ENCODE measurements at places on chromosomes 3 and 15.

- DNase-seq, result no peak
Measured at GRCh38 chr3:193730511-193730910, 137.5 kb downstream of the OPA1 start.

GRCh38 chr3:152079980-152080379, 188.7 kb upstream of the MBNL1 start:
- DNase-seq, result no peak

GRCh38 chr3:72434296-72434695, 413.9 kb downstream of the SHQ1 start:
- DNase-seq, result no peak

- no peak for DNase-seq
Measured at GRCh38 chr3:28308196-28308595, 40.3 kb upstream of the ZCWPW2 start.

DNA sequence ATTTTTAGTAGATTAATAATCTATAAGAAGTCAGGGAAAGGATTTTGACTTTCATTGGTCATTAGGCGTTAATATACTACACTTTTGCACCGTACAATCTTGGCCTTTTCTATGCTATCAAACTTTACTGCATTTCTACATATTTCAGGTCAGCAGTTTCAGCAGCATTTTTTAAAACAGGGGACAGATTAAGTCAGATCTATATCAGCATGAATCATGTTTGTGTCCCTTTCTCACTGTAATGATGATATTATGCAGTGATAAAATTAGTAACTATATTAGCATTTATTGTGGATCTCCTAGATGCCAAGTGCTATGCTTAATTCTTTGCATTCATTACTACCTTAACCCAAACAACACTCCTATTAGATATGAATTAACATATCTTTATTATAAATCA, 20.3 kb upstream of the AADAC start:
- DNase-seq, result no peak

DNA sequence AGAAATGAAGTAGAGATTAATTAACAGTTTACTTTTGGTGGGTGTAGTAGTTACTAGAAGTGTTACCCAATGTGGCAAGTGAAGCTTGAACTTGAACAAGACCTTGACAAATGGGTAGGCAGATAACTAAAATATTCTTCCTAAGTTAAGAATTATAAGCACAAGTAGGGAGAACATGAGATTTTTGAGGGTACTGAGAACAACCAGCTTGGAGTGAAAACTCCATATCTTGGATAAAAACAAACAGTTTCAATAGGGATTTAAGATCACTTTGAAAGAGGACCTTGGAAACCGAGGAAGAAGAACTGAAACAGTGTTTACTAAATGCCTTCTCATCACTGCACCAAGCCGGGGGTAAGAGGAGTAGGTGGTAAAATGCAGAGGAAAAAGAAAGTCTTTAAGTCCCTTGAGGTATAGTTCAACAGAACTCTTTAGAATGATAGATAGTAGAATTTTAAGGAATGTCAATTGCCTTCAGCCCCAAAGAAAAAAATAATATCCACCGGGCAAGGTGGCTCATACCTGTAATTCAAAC, 496.7 kb downstream of the NAALADL2 start:
- DNase-seq, result no peak

DNA sequence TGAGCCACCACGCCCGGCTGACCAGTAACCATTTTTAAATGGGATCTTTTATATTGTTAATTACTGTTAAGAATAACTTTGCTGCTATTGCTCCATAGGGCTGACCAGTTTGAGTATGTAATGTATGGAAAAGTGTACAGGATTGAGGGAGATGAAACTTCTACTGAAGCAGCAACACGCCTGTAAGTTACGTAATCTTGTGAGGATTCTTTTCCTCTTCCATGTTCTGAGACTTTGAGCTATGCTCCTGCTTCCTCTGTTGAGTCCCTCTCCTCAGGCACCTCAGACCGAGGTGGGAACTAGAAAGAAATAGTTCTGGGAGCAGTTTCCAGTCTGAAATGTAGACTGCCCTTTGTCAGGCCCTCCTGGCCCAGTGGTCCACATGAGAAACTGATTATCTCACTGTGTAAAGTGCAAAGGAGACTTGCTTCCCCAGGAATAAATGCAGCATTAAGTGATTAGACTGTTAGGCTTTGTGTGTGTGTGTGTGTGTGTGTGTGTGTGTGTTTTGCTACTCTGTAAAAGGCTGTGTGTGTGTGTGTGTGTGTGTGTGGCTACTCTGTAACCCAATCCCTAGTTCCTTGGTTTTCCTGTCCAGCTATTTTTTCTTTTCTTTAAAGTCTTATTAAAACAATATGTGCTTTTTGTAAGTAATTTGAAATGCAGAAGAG, 5.2 kb downstream of the POLR2H start:
- DNase-seq, result no peak

DNA sequence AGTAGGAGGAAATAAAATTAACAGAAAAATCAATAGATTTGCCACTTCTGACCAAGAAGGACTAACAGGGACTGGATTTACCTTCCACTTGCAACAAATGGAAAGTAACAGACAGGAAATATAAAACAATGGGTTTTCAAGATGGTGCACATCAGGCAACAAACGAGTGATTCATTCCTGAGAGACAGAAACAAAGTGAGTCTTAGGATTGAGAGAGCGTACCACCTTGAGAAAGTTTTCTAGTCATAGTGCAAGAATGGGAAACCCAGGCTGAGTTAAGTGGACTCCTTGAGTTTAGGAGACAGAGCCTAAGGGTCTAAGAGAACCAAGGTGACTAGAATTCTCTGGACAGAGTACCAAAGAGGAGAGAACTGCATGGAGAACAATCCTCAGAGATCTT, 101.7 kb downstream of the PPP2R3A start:
- DNase-seq, result no peak

DNA sequence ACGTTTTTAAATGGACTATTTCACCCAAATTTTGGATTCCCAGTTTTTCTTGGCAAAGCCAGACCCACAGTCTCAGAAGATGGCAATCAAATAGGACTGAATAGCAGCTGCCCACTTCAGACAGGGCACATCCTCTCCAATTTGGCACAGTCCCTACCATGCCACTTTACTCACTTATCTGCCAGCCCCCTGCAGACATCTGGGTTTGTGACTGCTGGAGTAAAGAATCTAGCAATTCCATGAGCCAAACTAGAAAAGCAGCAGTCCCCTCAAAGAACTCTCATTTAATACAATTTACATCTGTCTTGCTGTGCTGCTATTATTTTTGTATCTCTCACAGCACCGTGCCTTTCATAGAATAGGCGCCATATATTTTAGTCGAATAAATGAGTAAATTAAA, 16.0 kb upstream of the LRRN1 start:
- no peak for DNase-seq

DNA sequence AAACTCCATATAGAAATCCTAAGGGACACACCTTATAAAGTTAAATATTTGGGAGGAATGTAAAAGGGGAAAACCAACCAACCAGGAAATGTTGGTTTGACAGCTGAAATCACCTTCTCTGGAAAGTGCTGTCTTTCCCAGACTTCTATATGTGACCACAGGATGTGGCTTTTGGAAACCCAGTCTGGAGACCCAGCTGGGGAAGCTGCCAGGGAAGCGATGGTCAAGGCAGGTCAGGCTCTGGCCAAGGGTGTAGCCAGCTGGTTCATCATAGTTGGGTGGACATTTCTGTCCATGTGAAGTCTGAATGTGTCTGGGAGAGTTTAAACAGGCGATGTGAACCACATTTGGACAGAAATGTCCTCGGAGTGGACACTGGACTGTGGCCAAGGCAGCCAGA, 73.9 kb downstream of the ARNT2 start:
- no peak for DNase-seq

DNA sequence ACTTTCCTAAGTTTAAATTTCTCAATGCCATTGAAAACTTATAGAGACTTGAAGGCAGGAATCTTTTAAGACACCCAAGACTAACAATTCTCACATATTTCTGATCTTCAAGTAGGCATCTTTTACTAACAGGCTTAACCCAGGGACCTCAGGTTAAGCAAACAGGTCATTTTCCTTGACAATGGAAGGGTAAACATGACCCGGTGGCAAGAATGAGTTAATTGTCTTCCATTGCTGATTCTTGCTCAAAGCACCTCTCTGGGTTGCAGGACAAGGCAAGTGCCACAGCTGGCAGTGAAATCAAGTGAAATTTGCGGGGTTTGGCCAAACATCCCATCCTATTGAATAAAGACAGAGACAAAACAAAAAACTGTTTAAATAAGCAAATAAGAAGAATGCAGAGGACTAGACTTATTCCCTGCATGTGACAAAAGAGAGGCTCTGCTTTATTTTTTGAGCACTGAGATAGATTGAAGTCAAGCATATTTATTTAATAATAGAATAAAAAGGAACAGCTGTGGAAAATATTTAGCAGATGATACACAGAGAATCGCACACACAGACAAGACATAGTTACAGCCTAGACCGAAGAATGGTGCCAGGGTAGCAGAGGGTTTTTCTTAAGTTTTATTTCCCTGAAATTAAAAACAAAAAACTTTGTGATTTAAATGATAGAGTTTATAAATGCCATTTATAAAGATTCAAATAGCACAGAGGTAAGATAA, 56.0 kb upstream of the MITF start:
- DNase-seq, result no peak

GRCh38 chr15:79195802-79196201, 86.7 kb upstream of the ANKRD34C start:
- no peak for DNase-seq

DNA sequence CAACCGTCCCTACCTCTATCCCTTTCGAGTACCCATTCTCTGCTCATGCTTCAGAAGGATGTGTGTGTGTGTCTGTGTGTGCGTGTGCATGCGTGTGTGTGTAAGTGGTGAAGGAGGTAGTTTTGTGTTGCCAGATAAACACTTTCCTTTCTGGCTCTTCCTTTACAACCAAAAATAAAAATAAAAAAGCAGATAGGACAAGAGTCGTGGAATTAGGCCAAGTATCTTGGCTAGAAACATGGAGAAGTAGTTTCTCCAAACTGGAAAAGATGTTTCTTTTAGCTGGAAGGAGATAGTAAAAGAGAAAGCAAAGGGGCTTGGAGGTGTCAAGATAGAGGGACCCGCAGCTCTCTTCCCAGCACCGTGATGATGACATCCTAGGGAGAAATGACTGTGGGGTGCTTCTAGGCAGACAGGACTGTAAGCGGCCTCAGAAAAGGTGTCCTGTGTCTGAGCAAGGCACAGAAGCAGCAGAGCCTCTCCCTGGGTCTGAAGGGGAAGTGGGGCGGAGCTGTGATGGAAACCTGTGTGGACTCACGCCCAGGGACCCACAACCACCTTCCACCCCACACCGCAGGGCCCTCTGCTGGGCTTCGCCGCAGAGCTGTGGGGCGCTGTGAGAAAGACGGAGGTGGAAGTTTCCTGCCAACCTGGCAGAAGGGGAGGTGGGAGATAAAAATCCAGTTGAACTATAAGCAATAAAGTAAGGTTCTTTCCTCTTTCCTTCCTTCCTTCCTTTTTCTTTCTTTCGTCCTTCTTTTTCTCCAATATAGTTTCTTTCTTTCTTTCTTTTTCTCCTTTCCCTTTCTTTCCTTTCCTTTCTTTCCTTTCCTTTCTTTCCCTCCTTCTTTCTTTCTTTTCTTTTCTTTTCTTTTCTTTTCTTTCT, 35.3 kb downstream of the MUC20 start:
- peak; percentile 28 for DNase-seq

- no peak for DNase-seq
Measured at GRCh38 chr3:124845406-124845805, 41.8 kb downstream of the ITGB5 start.

- DNase-seq, result no peak
Measured at GRCh38 chr3:158050461-158050860, 55.8 kb downstream of the SHOX2 start.

DNA sequence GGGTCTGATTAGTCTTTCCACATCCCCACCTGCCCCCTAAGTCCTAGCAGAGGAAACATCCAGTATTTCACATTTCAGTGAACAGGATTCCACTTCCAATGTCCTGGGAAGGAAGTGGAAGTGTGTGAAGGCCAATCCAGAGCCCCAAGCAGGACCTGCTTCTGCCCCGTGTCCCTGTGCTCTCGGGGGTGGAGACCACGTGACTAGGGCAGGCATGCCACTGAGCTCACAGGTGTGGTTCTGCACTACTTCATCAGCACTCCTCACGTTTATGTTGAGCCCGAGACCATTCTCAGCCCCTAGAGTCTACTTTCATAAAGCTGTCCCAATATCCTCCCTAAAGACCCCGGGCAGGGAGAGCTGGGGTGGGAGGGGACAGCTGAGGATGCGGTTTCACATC, 84.3 kb downstream of the RAB11A start:
- DNase-seq, result no peak

DNA sequence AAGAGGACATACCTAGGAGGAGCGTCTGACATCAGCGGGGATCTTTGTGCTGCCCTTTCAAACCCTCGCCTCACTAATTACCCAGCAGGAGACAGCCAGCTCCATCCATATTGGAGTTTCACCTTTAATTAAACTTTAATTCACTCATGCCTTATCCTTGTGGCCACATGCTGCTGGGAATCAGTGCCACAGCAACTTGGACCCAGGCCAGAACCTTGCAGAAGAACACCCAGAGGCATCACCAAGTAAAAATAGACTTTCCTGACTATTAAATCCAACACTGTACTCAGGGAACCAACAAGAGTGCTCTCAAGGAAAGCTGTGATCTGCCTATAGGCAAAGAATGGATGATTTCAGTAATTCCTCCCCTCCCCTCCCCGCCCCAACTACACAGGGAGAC, 23.9 kb downstream of the EIF1B start:
- no peak for DNase-seq

DNA sequence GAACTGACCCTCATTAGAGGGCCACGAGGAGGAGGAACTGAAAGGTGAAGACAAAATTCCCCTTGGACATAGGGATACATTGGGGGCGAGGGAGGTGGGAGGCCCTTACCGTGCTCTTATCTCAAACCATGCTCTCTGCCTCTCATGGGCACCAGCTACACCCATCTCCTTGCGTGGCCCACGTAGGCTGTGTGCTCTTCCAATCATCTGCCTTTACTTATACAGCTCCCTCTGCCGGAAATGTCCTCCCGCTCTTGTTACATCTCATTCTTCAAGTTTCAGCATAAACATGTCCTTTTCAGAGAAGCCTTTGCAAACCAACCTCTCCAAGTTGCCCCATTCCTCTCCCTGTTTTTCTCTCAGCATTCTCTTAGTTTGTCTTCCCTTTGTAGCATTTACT, 307.8 kb upstream of the PROK2 start:
- no peak for DNase-seq

- DNase-seq, result no peak
Measured at GRCh38 chr15:87707071-87707470, 549.5 kb downstream of the NTRK3 start.

- DNase-seq, result no peak
Measured at GRCh38 chr15:95594496-95594895, 736.0 kb upstream of the NR2F2 start.

DNA sequence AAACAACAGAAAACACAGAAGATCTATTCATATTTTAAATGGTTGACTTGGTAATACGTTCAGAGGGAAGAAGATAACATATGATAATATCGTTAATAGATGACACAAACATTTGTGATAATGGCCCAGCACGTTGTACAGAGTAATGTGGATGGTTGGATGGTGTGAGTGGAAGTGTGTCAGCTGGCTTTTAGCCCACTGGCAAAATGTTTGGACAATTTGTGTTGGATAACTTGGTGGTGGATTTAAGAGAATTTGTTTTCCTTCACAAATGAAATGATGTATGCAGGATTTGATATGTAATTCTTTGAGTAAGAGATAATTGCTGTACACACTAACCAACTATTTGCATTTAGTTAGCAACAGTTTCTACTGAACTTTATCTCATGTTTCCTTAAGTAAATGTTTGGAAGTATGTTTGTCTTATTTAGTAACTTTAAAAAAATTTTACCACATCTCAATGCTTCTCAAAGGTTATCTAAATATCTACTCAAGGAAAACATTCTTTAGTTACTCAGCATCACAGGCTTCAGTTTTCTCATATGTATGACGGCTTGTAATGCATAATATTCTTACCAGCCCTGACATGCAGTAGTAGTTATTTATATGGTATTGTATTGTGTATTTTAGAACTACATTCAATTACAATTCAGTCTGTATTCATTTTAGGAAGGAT, 328.5 kb upstream of the GOLIM4 start:
- no peak for DNase-seq
